ENCODE measurements at places on chromosomes 1 and 21. TPM values are rescaled to one million over a fixed set of nuclear protein-coding genes. Genes with fewer than 3 reads are reported as not detected.

DNA sequence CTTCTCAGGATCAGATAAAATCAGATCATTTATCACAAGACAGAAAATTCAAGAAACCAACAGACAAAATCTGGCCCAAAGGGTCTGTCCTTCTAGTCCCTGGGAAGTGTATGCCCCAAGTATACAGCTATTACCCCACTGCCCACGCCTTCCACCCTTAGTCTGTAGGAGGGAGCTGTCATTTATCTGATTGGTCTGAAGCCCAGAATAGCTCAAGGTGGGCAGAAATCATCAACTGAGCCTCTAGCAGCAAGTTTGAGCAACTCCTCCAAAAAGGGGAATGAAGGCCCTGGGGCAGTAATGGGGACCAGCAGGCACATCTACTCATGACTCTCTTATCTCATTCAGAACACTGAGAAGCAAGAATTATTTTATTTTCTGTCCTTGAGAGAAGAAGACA lies 126.9 kb downstream of the MATN1 start:
- H3K27ac ChIP-seq = no peak overlapping the region
- H3K4me3 ChIP-seq = no peak overlapping the region
- H3K27me3 ChIP-seq = no peaks in the 10 kb centered on the region
- DNase-seq = no peak
- no peaks in the 10 kb centered on the region for H3K36me3 ChIP-seq

DNA sequence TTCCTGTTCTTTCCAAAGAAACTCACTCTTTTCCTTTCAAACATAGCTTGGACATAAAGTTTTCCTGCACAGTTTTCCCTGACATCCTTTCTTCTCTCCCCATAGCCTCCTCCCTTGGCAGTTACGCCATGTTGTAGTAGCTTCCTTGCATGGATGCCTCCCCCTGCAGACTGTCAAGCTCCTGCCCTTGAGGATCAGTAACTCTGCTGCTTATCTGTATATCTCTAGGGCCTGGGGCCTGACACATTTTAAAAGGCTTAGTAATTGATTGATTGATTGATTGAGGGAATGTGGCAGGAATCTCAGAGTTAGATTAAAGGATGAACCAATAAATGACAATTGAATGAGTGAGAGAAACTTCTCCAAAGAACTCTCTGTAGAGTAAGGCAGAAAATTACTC lies 143.7 kb downstream of the NEK7 start:
- H3K27ac ChIP-seq = no peak overlapping the region
- H3K27me3 ChIP-seq = no peaks in the 10 kb centered on the region
- no peak overlapping the region for H3K4me3 ChIP-seq
- no peaks in the 10 kb centered on the region for H3K36me3 ChIP-seq
- no peak for DNase-seq

- no peaks in the 10 kb centered on the region for H3K4me1 ChIP-seq
- H3K36me3 ChIP-seq = no peaks in the 10 kb centered on the region
- no peak for DNase-seq
Observed at GRCh38 chr1:197692965-197693364, 82.3 kb downstream of the DENND1B start.

C1orf185 gene
- total RNA-seq = not detected

FCRLB gene
- 0.89 TPM for total RNA-seq

GUCA2A gene
- total RNA-seq = not detected

DFFA gene
- 30.3 TPM for total RNA-seq

CYP4Z1 gene
- 1.5 TPM for total RNA-seq

DNA sequence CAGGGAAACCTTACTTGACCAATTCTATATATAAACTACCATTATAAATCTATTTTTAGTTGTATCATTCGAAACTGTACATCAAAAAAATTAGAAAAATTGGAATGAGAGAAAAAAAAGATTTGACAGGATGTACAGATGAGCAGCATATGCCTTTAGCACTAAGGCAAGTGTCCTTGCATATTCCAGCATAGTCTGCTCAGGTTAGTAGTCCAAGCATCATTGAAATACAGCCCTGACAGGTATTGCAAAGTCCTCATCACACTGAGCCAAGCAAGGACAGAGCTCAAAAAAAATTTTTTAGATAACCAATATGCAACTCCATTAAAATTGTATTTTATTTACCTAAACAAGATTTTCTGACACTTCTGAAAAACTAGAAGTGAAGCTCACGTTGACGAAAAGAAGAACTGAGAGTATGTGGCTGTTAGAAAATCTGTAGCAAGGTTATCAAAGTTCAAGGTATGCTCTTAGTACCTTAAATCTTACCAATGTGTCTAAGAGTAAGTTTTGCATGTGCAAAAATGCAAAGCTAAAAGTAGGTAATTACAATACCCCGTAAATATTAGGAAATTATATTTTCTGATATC lies 465.6 kb upstream of the ADGRL4 start:
- H3K36me3 ChIP-seq = no peaks in the 10 kb centered on the region
- H3K4me1 ChIP-seq = no peaks in the 10 kb centered on the region

DNA sequence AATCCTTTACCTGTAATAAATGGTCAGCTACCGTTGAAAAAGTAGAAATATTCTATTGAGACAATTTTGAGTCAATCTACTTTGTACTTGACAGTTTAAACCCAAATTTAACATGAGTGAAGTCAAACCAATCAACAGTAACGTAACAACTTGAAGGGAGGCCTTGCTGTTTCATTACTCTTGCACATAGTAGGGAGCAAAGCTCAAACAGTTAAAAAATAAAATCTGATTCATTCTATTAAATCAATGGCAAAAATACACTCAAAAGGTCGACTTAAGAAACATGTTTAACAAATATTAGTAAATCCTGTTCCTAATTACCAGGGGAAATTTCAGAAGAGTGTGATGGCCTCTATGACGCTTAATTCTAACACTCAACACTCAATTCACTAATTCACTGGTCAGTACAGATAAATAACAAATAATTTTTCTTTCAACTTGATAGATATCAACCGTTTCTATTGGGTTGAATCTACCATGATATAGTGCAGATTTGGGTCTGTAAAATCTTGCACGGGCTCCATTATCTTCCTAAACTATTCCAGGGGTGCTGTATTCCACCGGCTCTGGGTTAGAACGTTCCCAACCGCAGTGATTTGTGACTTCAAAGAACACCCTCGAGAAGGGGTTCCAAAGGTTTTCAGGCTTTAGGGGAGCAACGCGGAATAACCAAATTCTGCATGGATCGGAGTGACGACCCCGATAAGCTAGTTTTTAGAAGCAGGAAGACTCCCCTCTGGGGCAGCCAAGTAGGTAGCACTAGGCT lies 1.4 kb downstream of the TARBP1 start:
- H3K27me3 ChIP-seq = no peaks in the 10 kb centered on the region
- H3K4me1 ChIP-seq = peaks cover 5% of the 10 kb centered on the region

RBBP4 gene
- total RNA-seq = 145 TPM

DNA sequence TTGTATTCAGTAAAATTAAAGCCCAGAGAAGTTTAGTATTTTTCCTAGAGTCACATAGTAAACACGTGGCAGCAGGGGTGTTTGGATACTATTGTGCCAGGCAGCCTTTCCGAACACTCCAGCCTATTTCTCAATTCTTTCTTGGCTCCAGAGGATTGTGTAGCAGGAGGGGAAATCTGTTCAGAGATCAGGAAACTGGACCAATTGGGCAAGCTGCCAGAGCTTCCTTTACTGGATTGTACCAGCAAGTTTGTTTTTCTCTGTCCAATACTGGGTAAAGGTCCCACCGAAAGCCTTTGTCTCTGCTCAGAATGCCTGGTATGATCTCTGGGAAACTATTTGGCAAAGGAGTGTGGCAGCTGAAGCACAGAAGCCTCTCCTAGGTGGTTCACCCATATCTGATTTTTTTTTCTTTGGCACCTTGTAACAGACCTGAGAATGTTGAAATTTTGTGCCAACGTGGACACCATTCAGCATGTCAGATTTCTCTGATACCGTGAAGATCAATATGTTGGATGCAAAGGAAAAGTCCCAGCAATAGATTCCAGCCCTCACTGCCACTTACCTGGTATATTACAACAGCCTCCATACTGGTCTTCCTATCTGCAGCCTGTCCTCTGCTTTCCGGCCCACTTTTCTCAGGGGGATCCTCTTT lies 126.2 kb downstream of the FGGY start:
- H3K36me3 ChIP-seq = no peaks in the 10 kb centered on the region
- H3K27ac ChIP-seq = peak overlapping the region; percentile 61
- peaks cover 20% of the 10 kb centered on the region for H3K4me1 ChIP-seq
- DNase-seq = peak; percentile 95
- no peaks in the 10 kb centered on the region for H3K27me3 ChIP-seq
- no peak overlapping the region for H3K4me3 ChIP-seq

- no peaks in the 10 kb centered on the region for H3K27me3 ChIP-seq
- H3K27ac ChIP-seq = peak overlapping the region; percentile 33
- H3K4me3 ChIP-seq = no peak overlapping the region
- H3K36me3 ChIP-seq = no peaks in the 10 kb centered on the region
Observed at GRCh38 chr1:24275510-24275909, 43.6 kb upstream of the GRHL3 start.

TIE1 gene
- 39.1 TPM for total RNA-seq

LAMC1 gene
- 197 TPM for total RNA-seq

DNA sequence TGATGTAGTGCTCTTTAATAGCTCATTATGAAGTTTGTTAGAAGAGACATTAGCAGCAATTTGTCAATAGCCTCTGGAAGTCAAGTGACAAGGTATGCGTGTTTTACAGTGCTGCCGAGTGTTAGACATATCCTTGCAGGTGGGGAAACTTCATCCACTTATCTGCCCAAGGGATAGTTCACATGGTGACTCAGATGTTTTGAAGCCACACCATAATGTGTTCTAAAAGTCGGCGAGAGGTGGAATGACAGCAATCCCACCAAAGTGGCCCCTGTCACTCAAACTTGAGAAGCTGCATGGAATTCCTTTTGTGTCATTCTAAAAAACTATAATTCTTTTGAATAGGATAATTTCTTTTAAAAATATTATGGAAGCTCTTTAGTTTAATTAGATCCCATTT lies 98.1 kb downstream of the RUNX1 start:
- no peaks in the 10 kb centered on the region for H3K36me3 ChIP-seq
- no peaks in the 10 kb centered on the region for H3K4me1 ChIP-seq
- no peak overlapping the region for H3K4me3 ChIP-seq
- no peak overlapping the region for H3K27ac ChIP-seq

UROD gene
- 97.4 TPM for total RNA-seq

GRCh38 chr1:72601035-72601674 lies 318.8 kb upstream of the NEGR1 start:
- no peaks in the 10 kb centered on the region for H3K27me3 ChIP-seq
- no peak overlapping the region for H3K4me3 ChIP-seq
- no peak overlapping the region for H3K27ac ChIP-seq
- no peak for DNase-seq

- no peaks in the 10 kb centered on the region for H3K36me3 ChIP-seq
- H3K27ac ChIP-seq = peak within 1 kb of the TSS; percentile 94
- H3K4me3 ChIP-seq = peak within 1 kb of the TSS; percentile 73
- H3K27me3 ChIP-seq = no peaks in the 10 kb centered on the region
- peak; percentile 80 for DNase-seq
- H3K4me1 ChIP-seq = peaks cover 37% of the 10 kb centered on the region
Observed at GRCh38 chr1:9292361-9293240, at the start of gene SPSB1. TSS of gene SPSB1 (plus strand) at chr1:9292894. CDS start at chr1:9355892, 62,998 bp downstream.

GRCh38 chr1:222547944-222548671 lies at the start of gene HHIPL2:
TSS of gene HHIPL2 (minus strand) at chr1:222548104. CDS start at chr1:222548044, 60 bp downstream.
- H3K36me3 ChIP-seq = no peaks in the 10 kb centered on the region
- peak within 1 kb of the TSS; percentile 71 for H3K27ac ChIP-seq
- peaks cover 3% of the 10 kb centered on the region for H3K4me1 ChIP-seq
- H3K4me3 ChIP-seq = no peak within 1 kb of the TSS
- no peaks in the 10 kb centered on the region for H3K27me3 ChIP-seq

C1orf115 gene
- total RNA-seq = 30.6 TPM

GRCh38 chr1:25586181-25586588 lies 30.4 kb upstream of the MAN1C1 start:
- no peak for DNase-seq
- peaks cover 6% of the 10 kb centered on the region for H3K4me1 ChIP-seq
- no peak overlapping the region for H3K27ac ChIP-seq

GRCh38 chr1:94553323-94553730 lies 11.8 kb upstream of the F3 start:
- DNase-seq = peak; percentile 87
- H3K27me3 ChIP-seq = no peaks in the 10 kb centered on the region
- peak overlapping the region; percentile 85 for H3K27ac ChIP-seq

GRCh38 chr1:98675282-98675681 lies 13.8 kb downstream of the SNX7 start:
- no peaks in the 10 kb centered on the region for H3K36me3 ChIP-seq
- no peaks in the 10 kb centered on the region for H3K27me3 ChIP-seq
- no peak for DNase-seq
- H3K27ac ChIP-seq = no peak overlapping the region
- H3K4me1 ChIP-seq = no peaks in the 10 kb centered on the region
- H3K4me3 ChIP-seq = no peak overlapping the region

DNA sequence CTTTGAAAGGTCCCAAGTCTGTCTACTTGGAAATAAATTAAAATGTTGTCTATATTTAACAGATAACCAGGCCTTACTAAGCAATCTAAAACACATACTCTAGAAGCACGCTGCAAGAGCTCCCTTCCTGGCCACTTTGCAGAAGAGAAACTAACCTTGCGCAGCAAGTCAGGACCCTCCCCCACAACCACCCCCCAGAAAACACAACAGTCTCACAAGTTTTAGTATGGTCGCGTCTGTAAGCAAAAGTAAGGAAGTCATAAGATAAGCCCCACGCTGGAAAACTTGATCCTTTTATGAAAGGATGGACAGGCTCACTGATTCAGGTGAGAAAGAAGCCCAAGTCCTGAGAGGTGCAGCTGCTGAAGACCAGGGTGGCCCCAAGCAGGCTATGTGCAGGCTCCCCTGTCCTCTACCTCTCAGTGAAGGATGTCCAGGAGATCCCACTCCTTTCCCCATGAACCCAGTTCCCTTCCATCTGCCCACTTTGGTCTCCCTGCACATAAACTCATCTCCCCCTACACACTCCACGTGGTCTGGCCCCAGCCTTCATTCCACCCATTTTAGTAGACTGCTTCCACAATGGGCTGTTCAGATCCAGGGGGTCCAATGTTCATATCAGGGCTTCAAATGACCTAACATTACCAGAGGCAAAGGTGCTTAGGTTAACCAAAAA lies 23.8 kb downstream of the HIVEP3 start:
- no peaks in the 10 kb centered on the region for H3K27me3 ChIP-seq
- no peak overlapping the region for H3K4me3 ChIP-seq
- peaks cover 45% of the 10 kb centered on the region for H3K4me1 ChIP-seq
- no peaks in the 10 kb centered on the region for H3K36me3 ChIP-seq
- H3K27ac ChIP-seq = peak overlapping the region; percentile 17

RABIF gene
- 10.7 TPM for total RNA-seq

DNA sequence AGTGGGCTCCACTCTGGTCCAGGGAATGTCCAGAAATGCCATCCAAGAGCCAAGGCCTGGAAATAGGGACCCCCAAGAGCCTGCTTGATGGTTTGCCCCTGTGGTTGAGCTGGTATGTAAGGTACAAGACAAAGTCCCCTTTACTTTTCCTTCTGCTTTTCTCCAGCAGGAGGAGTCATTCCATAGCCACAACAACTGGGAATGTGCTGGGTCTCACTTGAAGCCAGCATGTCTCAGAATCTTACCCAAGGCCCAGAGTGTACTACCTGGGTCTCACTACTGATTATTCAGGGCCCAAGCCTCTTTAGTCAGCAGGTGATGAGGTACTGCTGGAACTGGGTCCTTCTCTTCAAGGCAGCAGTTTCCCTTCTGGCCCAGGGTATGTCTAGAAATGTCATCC lies 62.1 kb upstream of the CD55 start:
- H3K4me1 ChIP-seq = no peaks in the 10 kb centered on the region
- no peaks in the 10 kb centered on the region for H3K36me3 ChIP-seq
- H3K4me3 ChIP-seq = no peak overlapping the region
- H3K27ac ChIP-seq = no peak overlapping the region

CFAP141 gene
- not detected for total RNA-seq

GRCh38 chr1:183238071-183238470 lies 52.0 kb downstream of the LAMC2 start:
- no peaks in the 10 kb centered on the region for H3K36me3 ChIP-seq
- peak overlapping the region; percentile 14 for H3K27ac ChIP-seq
- no peaks in the 10 kb centered on the region for H3K27me3 ChIP-seq
- H3K4me1 ChIP-seq = peaks cover 14% of the 10 kb centered on the region
- no peak overlapping the region for H3K4me3 ChIP-seq
